ENCODE measurements at places on chromosomes 6 and 20. TPM values are rescaled to one million over a fixed set of nuclear protein-coding genes. Genes with fewer than 3 reads are reported as not detected.

The TNFRSF6B gene
- 10.3 TPM for total RNA-seq

DNA sequence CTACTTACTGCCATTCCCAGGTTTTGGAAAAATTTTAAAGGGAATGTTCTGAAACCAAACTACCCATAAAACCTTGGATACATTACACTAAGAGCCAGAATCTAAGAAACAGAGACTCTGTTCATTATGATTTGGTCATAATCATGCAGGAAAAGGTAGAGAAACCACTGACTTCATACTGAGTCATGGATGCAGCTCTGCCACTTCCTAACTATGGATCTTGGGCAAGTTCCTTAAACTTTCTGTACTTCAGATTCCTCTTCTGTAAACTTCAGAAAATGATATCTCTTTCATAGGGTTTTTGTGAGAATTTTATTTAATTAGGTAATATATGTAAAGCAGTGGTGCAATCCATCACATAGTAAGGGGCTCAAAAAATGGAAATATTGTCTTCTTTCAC is 20.0 kb downstream of the PLA2G7 start:
- DNase-seq = no peak

GRCh38 chr6:124334359-124334758 is 530.7 kb downstream of the NKAIN2 start:
- no peak for DNase-seq

DNA sequence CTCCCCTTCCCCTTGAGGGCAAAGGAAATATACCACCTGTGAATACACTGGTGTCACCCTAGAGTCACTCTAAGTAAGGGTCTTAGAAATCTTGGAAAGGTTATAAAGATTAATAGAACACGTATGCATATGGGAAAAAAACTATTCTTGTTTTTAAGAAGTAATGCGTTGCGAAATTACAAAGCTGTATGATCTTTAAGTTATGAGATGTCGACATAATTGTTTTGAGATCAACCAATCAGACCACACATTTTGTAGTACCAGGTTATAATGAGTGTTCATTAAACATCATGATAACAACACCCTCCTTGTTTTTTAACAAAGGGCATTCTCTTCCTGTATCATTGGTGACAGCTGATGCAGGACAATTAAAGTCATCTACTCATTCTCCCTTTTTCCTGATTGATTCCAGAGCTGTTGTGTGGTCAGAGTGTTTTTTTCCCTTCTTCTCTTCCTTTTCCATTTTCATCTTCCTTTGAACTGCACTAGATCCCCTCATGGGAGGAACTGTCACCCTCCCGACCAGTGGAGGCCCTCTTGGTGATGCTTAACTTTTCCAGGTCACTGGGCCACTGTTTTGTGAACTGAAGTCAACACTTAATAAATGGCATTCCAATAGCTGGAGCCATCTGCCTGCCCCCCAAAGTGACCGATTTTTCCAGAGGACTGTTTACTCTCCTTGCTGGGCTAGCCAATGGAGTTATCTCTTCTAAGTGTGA is 37.0 kb downstream of the PRDM1 start:
- no peak for DNase-seq

DNA sequence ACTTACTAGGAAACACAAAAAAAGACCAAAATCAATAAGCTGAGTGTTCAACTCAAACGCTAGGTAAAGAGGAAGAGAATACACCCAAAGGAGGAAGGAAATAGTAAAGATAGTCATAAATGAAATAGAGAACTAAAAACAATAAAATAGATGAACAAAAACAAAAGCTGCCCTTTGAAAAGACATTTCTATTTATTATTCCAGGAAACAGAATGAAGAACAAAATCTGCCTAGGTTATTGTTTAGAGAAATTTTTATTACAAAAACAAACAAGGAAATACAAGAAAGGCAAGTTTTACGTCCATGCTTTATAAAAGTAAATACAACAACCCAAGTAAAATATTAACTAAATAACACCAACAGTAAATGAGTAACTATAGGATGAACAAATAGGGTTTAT is 20.1 kb downstream of the HLA-DMB start:
- DNase-seq = no peak

Data from cardiac muscle cell (in vitro differentiated cells and primary cell).